ENCODE measurements at places on chromosomes 3 and 15.
A peak's percentile ranks its signal among the peaks of the same experiment; 100 is the strongest.

DNA sequence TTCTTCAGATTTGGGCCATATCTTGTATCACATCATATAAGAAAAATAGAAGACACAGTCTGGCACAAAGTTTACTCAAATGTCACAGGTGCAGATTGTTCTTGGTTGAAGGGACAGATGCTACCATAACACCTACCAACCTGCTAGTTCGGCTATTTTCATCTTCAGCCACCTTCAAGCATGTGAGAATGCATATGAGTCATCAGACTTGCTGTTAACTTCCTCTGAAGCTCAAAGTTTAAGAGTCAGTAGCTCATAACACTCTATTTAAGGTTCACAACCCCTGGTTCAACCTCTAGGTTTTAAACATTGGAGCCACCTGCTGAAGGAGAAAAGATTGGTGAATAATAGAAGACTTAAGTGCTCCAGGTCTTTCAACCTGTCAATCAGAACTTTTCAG lies 522.8 kb downstream of the NLGN1 start:
- DNase-seq = peak; percentile 35

DNA sequence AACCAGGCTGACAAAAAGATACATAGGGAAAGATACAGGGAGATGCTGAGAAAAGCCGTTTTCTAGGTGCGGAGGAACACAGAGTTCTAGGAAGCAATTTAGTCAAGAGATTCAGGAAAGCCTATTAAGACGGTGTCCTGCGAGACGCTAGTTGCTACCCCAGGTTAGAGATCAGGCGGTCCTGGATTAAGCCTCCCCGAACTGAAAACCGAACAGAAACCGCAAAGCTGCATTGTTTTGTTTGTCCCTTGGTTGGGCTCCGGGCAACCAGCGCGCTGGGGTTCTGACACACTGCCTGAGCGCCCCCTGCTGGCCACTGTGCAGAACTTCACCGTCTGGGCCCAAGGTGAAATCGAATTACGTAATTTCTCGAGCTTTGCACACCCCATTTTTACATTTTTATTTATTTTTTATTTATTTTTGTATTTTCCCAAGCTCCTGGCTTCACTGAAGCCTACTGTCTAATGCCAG lies 37.3 kb upstream of the NDUFB4 start:
- peak; percentile 88 for DNase-seq

- no peak for DNase-seq
Observed at GRCh38 chr3:69097407-69098086, 12.8 kb downstream of the ARL6IP5 start.

- DNase-seq = no peak
Observed at GRCh38 chr15:84836844-84837243, 19.7 kb downstream of the ALPK3 start.

DNA sequence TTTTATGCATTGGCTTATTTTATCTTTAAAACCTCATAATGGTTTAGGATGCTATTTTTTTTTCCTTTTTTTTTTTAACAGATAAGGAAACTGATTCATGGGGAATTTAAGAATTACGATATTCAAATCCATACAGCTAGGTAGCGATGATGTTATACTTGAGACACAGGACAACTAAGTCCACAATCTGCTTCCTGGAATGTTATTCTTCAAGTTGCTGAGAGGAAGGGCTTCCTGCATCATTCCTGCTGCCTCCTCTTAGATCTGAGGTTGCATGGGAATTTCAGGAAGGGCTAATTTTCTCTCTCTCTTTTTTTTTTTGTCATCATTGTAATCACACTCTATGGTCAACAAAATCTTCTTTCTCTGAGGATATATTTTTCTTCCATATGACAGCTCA lies 595.5 kb downstream of the GRM7 start:
- DNase-seq = no peak

- no peak for DNase-seq
Observed at GRCh38 chr3:162077108-162077507, 580.5 kb downstream of the OTOL1 start.

GRCh38 chr3:149330609-149331331 lies 2.7 kb downstream of the TM4SF18 start:
- DNase-seq = no peak

DNA sequence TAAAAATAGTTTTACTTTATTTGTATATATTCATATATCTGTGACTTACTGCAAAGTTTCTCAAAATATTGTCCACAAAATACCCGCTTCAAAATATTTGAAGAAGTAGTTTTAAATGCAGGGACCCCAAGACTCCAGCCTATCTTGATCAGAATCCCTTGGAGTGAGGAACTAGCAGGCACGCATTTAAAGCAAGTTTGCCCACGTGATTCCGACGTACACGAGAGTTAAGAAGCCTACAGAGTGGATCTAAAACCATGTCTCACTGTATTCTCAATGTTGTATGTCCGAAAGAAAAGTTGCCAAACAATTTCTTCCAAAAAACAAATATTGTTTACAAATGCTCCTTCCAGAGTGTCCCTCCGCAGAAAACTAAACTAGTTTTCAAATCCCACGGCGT lies 1.7 kb downstream of the GABRB3 start:
- no peak for DNase-seq

DNA sequence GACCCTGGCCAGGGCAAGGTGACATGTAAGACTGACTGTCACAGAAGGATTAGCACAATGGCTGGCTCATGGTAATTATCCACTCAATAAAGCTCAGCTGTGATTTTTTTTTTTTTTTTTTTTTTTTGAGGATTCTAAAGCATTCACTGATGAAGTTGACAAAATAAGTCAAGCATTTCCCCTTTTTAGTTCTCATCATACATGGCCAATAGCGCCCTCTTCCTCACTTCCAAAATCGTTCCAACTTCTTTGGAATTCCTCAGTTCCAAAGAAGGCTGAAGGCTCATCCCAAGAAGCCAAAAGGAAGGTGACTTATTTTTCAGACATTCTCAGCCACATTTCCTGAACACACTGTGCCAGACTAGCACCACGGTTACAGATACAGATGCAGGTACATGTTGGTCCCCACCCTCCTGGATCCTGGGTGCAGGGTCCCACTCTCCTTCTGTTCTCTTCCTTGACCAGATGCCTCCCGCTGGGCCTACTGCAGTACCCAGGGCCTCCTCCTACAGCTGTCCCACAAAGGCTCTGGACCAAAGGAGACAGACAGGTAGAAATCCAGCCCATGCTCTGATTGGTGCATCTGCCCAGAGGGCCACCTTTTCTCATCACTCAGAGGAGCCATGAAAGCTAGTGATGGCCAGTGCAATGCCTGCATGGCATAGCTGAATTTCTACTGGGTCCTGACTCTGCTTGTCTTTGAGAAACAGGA lies 202.6 kb downstream of the UACA start:
- no peak for DNase-seq

- no peak for DNase-seq
Observed at GRCh38 chr3:110362751-110363150, 708.9 kb upstream of the NECTIN3 start.

GRCh38 chr15:61649046-61649445 lies 411.2 kb downstream of the VPS13C start:
- no peak for DNase-seq
